ENCODE measurements at places on chromosomes 16 and 17.
A peak's percentile ranks its signal among the peaks of the same experiment; 100 is the strongest.

- DNase-seq = no peak
These were observed 13.3 kb upstream of the SLC6A4 start for GRCh38 chr17:30248786-30249185.

- DNase-seq = no peak
These were observed 26.3 kb downstream of the GINS3 start for GRCh38 chr16:58418601-58419000.

DNA sequence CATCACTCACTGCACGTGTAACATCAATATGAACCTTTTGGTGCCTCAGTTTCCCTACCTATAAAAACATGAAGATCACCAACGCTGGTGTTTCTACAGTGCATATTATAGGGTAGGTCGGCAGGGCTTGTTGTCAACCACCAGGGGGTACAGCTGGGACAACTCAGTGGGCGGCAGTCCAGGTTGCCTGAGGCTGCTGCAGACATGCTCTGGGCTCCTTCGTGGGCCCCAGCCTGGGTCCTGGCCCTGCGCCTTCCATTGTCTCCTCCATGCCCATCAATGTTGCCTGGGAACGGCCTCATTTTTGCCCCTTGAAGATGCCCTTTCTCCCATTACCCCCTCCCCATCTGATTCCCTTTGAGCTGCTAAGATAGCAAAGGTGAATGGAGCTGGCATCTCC lies 89.8 kb downstream of the GSG1L start:
- DNase-seq = no peak

- no peak for DNase-seq
These were observed 1.3 kb downstream of the KRT20 start for GRCh38 chr17:40883626-40884334.

DNA sequence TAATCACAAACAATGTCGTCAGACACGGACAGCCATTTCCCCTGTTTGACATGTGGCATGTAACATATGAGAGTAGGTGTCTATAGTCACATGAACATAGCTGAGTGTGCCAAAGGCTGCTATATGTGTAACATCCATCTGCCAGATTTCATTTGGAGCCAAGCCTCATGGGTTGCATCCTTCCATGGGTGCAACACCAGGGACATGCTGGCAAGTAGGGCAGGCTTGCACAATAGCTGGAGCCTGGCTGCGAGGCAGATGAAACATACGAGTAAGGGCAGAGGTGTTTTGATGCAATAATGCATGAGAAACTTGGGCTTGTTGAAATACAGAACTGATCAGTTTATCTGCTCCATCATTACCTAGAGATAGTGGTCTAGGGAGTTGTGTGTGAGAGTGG lies 9.0 kb upstream of the ZNF689 start:
- no peak for DNase-seq

- no peak for DNase-seq
These were observed 318.7 kb upstream of the RBFOX1 start for GRCh38 chr16:7013990-7014389.

GRCh38 chr16:67176662-67177061 lies 6.3 kb downstream of the NOL3 start:
- DNase-seq = no peak

GRCh38 chr16:71414038-71414437 lies 27.8 kb downstream of the TLE7 start:
- DNase-seq = no peak

- DNase-seq = no peak
These were observed 1014.4 kb upstream of the GOT2 start for GRCh38 chr16:59748531-59748930.

GRCh38 chr16:29958756-29959155 lies 3.1 kb upstream of the TMEM219 start:
- no peak for DNase-seq

GRCh38 chr17:63571632-63572310 lies 21.5 kb downstream of the DCAF7 start:
- DNase-seq = no peak

DNA sequence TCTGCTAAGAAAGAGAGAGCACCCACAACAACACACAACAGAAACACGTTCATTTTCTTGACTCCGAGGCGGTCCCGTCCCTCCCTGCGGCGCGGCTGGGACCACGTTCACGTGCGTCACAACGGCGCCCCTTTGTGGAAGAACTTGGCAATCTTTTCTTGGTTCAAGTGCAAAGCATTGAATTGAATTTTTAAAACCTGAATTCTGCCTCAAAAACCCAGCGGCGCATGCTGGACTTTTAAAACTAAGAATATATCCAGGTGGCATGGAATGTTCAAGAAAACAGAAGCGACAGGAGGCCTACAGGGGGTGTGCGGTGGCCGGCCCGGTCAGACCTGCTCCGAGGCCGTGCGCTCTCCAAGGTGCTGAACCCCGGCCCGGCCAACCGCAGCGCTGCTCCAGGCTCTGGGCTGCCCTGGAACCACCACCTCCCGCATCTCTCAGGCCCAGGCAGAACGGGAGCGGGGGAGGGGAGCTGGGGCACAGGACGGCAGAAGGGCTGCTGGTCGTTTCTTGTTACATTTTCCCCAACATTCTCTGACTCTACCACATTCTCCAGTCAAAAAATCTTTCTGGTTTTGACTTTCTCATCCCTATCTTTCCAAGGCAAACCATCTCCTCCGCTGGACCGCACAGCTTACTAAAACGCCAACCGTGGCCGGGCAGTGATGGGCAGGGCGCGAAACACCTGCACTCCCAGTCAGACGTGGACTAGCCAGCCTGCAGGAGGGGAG lies 3.4 kb upstream of the HEXD start:
- peak; percentile 67 for DNase-seq

DNA sequence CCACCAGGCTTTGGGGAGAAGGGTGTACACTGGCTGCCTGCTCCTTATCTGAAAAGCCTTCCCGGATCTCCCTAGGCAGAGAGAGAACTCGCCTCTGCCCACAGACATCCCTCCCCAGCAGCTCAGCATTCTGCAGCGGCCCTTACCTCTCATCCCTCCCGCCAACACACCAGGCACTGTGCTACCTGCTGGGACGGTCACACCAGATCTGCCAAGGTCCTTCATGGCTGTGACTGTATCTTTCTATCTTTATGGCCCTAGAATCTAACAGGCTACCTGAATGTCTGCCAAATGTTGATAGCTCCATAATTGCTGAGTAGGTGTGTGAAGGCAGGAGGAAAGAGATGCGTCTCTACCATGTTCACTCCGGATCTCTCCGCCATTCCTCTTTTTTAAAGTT lies 7.9 kb downstream of the TSNAXIP1 start:
- no peak for DNase-seq

- DNase-seq = no peak
These were observed 88.4 kb downstream of the SPACA3 start for GRCh38 chr17:33080091-33080490.

DNA sequence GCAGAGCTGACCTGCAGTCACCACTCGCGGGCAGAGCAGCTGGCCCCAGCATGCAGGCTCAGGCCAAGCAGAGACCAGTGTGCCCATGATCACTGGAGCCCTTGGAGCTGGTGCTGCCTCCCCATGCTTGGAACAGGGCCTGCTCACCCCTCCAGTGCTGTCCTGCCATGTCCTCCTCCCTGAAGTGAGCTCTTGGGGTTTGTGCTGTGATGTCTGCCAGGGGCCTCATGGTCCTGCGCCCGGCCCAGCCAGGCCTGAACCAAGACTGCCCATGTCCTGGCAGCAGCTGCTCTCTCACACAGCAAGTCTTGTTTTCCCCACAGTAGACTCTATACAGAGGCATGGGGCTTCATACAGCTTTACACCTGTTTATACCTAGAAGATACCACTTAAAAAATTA lies 24.6 kb downstream of the TMEM11 start:
- no peak for DNase-seq

GRCh38 chr17:57600074-57600473 lies 145.0 kb downstream of the CCDC182 start:
- no peak for DNase-seq

DNA sequence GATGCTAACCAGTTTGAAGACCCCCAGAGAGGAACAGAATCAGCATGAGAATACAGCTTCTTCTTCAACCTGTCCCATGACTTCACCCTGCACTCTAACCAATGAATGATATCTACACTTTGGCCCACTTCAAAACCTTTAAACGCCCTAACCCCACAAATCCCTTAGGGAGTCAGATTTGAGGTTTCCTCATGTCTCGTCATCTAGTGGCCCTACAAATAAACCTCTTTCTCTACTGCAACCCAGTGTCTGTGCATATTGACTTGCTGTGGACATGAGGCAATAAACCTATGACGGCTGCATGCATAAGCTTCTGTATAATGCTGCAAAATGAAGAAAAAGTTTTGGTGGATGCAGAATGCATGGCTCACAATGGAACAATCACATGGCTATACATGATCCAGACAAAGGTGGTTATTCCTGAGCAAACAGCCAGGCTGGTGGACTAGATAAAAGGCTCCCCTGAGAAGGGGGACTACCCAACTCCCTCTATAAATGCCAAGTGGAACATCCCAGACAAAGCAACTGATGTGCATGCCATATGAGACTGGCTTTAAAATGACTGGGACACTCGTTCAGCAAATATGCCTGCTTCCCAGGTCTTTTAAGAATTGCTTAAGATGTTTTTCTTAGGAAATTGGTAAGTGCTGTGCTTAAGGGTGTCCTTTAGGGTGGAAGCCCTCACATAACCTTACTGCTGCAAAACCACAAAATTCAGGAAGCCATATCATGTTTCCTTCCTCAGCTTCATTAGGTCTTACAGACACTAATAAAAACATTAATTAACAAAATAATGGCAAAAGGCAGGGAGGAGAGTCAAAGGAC lies 12.2 kb downstream of the N4BP1 start:
- DNase-seq = no peak

GRCh38 chr17:29561554-29562517 lies 5.0 kb downstream of the ABHD15 start:
- DNase-seq = no peak
